Activated T-helper 1 cell treated with anti-CD3 and anti-CD28 coated beads, Interleukin-2, amount 50 U/mL, for 16 hours (primary cell): ENCODE measurements at places on chromosomes 2 and 18.
A peak's percentile ranks its signal among the peaks of the same experiment; 100 is the strongest.

DNA sequence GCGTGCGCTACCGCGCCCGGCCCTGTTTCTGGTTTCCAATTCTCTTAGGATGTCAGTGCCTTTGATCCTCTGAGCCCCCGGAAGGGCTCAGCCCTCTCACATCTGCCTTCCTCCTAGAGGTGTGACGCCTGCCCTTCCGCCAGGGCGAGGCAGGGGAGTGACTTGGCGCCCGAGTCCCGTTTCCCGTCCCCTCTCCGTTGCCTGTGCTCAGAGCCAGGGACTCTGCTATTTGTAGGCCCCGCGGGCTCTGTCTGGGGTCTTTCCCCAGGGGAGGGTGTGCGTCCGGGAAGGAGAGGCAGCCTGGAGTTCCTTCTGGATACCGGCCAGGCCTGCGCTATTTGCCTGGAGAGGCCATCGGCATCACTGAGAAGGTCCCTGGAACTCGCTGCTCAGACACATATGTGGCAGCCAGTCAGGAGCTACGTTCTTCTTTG is 103.7 kb upstream of the TAF1B start:
- DNase-seq = no peak

DNA sequence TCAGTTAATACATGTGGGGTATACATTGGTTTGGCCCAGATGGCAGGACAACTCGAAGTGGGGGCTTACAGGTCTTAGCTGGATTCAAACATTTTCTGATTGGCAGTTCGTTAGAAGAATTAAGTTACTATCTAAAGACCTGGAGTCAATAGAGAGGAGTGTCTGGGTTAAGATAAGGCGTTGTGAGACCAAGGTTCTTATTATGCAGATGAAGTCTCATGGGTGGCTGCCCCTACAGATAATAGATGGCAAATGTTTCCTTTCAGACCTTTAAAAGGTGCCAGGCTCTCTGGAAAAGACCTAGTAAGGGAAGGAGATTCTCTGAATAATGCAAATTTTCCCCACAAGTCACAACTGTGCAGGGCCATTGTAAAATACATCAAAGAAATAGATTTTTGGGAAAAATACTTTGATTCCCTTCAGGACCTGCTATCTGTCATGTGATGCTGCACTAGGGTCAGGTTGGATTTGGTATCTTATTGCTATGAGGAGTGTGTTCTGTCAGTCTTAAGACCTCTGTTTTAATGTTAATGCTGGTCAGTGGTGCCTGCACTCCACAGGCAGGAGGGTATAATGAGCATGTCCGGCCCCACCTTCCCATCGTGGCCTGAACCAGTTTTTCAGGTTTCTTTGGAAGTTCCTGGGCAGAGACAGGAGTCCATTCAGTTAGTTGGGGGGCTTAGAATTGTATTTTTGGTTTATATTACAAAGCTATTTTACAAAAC is 14.3 kb upstream of the MC5R start:
- no peak for DNase-seq

GRCh38 chr2:199994371-199994770 is 39.0 kb downstream of the MAIP1 start:
- no peak for DNase-seq

DNA sequence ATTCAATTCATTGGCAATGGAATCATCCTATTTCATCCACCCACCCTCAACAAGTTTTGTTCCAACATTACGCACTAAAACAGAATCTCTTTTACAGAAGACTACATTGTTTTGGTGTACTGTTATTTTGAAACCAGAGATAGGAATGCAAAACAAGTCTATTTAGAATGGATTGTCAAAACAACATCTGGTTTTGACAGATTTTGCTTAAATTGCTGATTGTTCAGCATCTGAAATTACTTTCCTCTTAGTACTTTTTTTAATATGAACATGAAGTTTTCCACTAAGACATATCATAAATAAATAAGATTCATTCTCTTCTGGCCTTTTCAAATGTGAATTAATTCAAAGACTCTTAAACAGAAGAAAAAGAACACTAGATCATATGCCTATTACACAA is 323.9 kb upstream of the TFPI start:
- no peak for DNase-seq

DNA sequence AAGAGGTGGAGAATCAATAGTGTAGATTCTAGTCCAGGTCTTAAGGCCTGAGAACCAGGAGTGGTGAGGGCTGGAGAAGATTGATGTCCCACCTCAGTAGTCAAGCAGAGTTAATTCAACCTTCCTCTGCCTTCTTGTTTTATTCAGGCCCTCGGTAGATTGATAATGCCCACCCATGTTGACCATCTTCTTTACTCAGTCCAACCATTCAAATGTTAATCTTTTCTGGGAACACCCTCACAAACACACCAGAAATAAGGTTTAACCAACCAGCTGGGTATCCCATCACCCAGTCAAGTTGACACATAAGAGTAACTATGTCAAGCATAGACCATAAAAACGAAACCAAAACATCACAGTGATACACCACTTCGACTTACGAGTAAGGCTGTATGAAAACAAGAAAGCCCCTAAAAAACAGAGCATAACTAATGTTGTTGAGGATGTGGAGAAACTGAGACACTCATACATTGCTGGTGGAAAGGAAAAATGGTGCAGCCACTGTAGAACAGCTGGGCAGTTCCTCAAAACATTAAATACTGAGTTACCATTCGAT is 57.5 kb downstream of the SLC35F5 start:
- no peak for DNase-seq

GRCh38 chr2:120578576-120579352 is 156.9 kb upstream of the GLI2 start:
- DNase-seq = no peak

DNA sequence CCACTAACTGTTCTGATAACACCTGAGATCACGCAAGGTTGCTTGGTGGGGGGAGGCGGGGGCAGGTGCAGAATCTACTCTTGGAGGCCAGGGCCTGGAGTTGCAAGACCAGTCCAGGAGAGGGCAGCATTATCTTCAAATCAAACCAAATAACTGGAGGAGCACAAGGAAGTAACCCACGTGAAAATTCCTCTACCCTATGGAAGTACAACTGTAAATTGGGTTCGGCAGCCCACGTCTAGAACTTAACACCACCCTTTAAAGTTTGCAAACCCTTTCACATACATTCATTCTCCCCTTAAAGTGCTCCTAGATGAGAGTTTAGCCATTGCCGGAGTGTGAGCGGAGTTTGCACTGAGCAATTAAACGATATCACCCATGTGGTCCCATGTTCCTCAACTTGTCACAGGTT is 19.6 kb upstream of the CXCR1 start:
- DNase-seq = peak; percentile 44

DNA sequence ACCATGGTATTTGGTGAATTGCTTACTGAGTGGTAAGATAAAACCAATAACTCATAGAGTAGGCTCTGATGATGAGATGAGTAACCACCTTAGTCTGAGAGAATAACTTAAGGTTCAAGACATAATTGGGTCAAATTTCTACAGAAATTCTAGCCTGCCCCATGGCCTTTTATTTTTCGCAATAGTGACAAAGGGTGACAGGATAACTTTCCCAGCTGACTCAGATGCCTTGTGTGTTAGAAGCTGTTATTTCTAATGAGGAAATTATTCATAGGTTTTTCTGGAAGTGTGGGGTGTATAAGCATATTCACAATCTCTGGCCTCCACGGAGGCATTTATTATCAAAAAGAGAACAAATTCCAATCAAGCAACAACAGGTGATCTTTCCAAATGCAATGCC is 159.0 kb downstream of the NUP35 start:
- no peak for DNase-seq

DNA sequence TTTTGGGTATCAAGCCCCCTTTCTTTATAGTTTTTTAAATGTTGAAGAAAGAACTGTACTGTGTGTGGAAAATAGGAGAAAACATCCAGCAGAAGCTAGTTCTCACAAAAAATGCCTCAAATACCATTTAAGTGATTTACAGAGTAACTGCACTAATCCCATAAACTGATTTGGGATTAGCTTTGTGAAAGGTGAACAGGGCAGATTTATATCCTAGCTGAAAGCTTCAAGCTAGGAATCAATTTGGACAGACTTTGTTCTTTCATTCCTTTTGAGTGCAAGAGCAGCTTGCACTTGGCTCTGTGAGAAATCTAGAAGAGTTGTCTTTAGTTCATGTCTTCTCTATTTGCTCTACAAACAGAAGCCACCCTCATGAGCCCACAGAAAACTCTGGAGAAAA is 183.9 kb upstream of the VRK2 start:
- no peak for DNase-seq

DNA sequence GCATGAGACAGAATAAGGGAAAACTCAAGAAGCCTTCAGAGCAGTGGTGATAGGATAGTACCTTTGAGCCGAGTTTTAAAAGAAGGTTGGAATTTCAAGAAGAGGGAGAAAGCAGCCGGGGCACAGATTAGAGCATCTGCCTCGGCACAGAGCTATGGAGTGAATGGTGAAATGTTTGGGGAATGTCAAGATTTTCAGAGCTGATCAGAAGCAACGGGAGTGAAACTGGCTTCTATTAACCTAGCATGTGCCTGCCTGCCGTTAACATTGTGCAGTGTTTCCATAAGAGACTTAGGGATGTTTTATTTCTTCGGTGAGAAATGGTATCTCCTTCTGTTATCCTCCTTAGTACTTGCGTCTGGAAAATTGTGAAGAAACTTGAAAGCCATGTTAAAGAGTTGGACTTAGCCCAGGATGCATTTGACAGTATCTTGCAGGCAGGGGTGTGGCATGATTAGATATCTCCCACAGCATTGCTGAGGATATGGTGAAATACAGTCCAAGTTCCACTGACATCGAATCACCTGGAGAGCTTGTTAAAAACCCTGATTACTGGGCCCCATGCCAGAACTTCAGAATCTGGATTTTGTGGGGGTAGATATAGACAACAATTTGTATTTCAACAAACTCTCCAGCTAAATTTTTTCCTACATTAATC is 96.8 kb upstream of the PPP1CB start:
- no peak for DNase-seq

- no peak for DNase-seq
Observed at GRCh38 chr2:24616616-24617015, 125.6 kb downstream of the NCOA1 start.

DNA sequence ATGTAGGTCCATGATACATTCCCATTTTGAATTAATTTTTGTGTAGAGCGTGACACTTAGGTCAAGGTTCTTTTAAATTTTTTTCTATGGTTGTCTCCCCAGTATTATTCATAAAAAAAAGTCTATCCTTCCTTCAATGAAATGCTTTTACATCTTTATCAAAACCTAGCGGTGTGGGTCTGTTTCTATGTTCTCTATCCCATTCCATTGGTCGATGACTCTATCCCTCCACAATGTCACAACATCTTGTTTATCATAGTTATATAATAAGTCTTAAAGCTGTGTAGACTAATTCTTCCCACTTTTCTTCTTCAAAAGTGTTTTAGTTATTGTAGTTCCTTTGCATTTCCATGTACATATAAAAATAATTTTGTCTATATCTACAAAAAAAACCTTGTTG is 47.2 kb upstream of the GPR17 start:
- DNase-seq = no peak
